Cerebellum (tissue), 4 donors: ENCODE measurements at places on chromosomes 4 and X.

- DNase-seq, result no peak
These were observed 111.2 kb downstream of the GLRA3 start for GRCh38 chr4:174717828-174718227.

- no peak for DNase-seq
These were observed 33.8 kb downstream of the ENOX2 start for GRCh38 chrX:130869239-130869638.

DNA sequence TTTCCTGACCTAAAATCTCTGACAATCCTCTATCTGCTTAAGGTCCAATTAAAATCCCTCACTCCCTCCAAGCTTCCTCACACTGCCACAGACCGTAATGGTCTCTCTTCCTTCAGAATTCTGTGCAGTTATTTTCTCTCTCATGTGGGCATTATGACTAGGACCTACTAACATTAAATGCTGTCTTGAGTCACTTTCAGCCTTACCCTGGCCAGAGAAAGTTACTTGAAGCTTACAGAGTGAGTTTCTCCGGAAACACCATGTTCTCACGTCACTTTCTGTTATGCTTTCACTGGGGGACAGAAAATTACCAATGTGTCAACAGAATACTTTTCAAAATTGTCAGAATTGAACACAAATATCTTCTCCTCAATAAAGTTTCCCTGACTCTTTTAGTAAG, 271.8 kb downstream of the INPP4B start:
- no peak for DNase-seq

GRCh38 chrX:129520151-129520550, 3.1 kb downstream of the SMARCA1 start:
- no peak for DNase-seq

- DNase-seq, result no peak
These were observed 275.0 kb upstream of the CLNK start for GRCh38 chr4:10959586-10959985.

GRCh38 chr4:182242787-182243186, 415 bp upstream of the TENM3 start:
- DNase-seq, result no peak

- DNase-seq, result no peak
These were observed 102.6 kb upstream of the PRKX start for GRCh38 chrX:3815896-3816664.

- DNase-seq, result no peak
These were observed 23.5 kb downstream of the TMEM31 start for GRCh38 chrX:103734125-103734760.

- DNase-seq, result peak; percentile 19
These were observed 53.6 kb downstream of the EVC2 start for GRCh38 chr4:5654791-5655190.

- DNase-seq, result no peak
These were observed 50.1 kb downstream of the CRLF2 start for GRCh38 chrX:1162119-1162916.

- DNase-seq, result no peak
These were observed 338.2 kb upstream of the GATB start for GRCh38 chr4:152099061-152099425.

DNA sequence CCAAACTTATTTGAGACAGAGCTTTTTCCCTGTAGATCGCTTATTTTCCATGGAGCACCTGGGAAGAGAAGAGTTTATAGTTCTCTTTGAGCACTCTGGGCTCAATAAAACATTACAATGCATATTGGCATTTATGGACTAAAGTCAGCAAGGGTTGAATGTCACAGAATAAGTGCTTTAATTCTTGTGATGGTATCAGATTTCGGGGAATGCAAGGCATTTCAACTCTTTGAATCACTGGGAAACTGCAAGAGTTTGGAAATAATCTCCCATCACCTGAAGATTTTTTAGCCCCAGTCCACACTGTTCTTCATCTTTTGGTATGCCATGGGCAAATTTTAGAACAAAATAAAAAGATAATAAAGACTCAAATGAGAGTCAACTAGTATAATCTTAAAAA, 111.5 kb upstream of the WDFY3 start:
- no peak for DNase-seq

DNA sequence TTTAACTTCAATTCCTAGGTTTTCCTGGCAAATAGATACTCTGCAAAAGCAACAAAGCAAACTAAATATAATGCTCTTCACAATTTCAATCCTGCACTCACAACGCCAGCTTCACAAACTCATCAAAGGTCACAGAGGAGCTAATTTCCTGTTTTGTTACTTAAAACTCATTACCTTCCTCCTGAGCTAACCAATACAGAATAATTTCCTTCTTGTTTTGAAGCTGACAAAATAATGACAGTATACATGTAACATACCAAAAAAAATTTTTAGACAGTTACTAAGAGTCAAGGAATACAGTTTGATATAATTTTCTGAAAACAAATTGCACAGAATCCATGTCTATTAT, 17.9 kb downstream of the CNOT6L start:
- DNase-seq, result no peak

DNA sequence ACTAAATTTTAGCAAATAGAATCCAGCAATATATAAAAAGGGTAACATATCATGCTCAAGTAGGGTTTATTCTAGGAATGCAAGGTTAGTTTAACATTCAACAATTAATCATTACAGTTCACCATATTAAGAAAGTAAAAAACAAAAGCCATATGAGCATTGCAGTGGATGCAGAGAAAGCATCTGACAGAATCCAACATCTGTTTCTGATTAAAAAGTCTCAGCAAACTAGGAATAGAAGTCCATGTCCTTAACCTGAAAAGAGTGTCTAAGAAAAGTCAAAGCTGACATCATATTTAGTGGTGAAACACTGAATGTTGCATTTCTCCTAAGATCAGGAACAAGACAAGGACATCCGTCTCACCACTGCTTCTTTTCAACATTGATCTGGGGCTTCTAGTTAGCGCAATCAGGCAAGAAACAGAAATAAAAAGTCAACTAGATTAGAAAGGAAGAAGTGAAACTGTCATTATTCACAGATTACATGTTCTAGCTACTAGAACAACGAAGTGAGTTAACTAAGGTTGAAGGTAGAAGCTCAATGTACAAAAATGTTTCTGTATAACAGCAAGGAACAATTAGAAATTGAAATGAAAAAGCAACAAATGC, 49.3 kb downstream of the MRPL1 start:
- DNase-seq, result no peak

DNA sequence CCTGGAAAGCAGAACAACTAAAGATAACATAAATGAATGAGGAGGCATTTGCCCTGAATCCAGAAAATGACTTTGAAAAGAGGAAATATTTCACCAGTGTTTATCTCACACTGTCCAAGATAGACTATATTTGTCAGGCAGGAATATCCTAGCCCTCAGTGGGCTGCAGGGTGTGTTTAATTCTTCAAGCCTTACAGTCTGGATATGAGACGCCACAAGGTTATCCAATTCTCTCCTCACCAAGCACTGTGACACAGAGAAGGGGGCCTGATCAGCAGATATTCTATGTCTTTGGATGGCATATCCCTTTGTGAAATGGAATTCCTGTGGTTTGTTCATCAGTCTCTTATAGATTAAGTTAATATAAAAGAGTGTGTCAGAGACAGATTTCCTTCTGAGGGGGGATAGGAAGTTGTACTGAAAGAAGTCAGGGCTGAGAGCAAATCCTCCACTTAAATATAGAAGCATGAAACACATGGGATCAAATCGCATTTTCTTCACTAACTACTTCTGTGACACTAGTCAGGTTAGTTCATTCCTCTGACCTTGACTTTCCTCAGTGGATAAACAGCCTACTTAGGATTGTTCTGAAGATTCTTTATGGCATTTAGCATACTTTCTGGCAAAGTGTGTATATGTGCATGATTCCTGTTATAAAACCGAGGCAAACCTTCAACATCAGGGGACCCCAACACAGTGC, 6.8 kb upstream of the G3BP2 start:
- no peak for DNase-seq

GRCh38 chr4:93334003-93334402, 494.6 kb upstream of the ATOH1 start:
- no peak for DNase-seq

DNA sequence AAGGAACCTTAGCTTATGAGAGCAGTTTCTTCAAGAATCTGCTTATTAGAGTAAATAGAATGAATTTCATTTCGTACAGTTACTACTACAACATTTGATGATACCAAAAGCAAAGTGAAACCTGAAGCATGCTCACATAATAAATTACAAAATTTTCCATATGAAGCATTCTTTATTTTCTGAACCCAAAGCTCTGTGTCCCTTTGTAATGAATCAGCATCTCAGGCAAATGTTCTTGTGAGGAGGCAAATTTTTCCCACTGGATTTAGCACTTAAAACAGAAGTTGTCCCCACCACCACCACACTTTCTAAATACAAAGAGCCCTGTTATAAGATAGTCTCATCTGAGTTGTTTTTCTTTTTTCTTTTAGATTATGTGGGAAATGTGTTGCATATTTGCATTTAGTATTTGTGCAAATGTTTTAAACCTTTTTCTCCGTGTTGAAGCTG, 70.7 kb upstream of the NFKB1 start:
- DNase-seq, result peak; percentile 10

DNA sequence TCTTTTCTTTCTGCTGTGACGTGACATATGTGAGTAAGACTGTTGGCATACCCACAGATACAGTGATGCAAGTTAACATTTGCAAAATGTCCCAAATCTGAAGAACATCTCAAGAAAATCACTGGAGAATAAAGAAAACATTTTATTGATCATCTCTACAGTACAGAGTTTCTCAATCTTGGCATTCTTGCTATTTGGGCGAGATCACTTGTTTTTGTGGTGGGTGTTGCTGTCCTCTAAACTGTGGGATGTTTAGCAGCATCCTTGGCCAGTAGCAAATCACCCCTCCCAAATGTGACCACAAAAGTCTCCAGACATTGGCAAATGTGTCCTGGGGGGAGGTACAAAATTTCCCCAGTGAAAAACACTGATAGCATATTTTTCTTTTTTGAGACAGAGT, 28.8 kb downstream of the AMELX start:
- no peak for DNase-seq

DNA sequence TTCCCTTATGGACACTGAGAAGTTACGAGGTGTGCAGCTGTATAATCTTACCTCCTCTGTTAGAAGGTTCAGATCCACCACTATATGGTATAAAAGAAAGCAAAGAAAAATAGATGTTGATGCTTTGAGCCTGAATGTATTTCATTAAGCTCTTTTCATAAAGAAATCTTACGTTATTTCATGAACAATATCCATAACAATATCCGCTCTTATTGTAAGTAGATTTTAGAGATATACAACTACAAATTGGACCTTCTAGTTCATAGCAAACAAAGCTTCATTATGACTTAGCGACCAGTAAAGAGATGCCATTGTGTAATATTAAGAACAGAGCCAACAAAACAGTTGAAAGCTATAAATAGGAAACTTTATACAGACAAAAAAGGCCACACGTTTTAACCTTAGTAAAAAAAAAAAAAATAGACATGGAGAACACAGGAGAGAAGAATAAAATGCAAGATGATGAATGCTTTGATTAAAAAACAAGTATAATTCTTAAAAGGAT, 203.6 kb downstream of the PDGFC start:
- no peak for DNase-seq

DNA sequence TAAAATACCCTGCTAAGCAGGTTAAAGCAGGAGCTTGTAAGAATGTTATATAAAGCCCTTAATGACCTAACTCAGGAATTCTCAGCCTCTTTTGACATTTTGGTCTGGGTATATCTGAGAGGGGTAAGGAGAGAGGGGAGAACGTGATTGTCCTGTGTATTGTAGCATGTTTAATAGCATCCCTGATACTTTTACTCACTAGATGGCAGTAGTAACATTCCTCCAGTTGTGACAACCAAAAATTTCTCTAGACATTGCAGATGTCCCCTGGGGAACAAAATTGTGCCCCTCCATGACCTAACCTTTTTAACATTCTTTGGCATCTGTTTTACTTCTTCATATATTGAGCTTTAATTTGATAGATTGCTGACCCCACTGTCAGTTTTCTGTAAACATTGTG, 17.9 kb downstream of the SMARCA5 start:
- DNase-seq, result no peak

DNA sequence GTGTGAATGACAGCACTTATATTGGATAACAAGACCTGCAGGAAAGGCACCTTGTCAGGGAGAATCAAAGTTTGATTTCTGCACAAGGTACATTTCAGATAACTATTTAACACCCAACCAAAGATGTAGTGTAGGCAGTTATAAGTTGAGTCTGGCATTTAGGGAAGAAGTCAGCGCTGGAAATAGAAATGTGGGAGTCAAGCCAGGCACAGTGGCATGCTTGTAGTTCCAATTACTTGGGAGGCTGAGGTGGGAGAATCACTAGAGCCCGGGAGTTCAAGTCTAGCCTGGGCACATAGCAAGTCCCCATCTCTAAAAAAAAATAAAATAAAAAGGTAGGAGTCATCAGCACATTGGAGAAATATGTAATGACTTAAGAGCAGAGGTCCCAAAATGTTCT, 295.1 kb downstream of the ZNF674 start:
- DNase-seq, result no peak

- DNase-seq, result no peak
These were observed 186.0 kb downstream of the MGST2 start for GRCh38 chr4:139851639-139852038.

DNA sequence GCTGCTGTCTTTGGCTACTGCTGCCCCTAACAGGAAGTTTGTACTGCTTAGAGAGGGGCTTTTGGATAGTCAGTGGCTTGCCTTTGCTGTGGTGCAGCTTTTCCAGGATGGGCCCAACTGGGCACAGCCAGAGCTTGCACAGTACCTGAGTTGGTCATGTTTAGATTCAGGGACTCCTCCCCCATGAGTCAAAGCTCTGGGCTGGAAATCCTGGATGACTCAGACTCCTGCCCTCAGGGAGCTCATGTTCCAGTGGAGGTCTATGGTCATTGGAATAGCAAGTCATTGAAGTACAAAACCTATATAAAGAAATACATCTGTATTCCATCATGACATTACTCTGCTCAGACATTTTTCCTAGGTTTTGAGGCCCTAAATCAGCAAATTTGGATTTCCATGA, 66.7 kb upstream of the PJA1 start:
- no peak for DNase-seq

DNA sequence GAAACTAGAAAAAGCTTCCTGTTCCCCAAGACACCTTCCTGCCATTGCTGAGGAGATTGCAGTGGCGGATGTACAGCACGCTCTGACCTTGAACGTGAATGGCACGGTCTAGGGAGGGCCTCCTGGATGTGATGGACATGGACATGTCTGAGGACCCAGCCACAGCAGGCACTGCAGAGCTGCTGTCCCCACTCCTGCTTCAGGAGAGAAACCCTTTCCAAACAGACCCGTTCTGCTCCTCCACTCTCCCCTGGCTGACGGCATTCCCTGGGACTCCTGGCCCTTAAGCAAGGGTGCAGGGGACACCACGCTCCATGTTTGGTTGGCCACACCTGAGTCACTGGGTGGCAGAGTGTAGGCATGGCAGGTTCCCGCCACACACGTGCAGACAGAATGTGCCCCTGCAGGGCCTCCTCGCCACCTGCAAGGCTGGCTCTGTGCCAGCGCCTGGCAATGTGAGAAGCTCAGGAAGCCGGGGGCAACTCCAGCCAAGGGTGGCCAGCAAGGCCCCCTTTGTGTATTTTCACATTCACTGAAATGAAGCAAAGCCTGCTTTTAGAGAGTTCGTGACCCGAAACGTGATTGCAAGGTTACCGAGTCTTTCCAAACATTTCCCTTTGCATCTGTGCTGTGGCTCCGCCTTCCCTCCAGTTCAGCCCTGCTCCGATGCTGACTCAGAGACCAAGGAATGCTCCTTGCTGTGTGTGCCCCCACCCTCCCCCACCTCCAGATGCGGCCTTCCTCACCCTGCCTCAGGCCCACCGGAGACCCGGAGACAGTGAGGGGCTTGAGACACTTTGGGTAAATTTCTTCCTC, 46.1 kb downstream of the HTRA3 start:
- DNase-seq, result peak; percentile 25
